ENCODE measurements at places on chromosomes 16 and 17. TPM values are rescaled to one million over a fixed set of nuclear protein-coding genes. Genes with fewer than 3 reads are reported as not detected.

Gene TBC1D3E
- not detected for total RNA-seq

Gene IRX5
- total RNA-seq, result not detected

- H3K27ac ChIP-seq, result no peak overlapping the region
- H3K4me1 ChIP-seq, result peaks cover 4% of the 10 kb centered on the region
- no peak for DNase-seq
- peaks cover 9% of the 10 kb centered on the region for H3K27me3 ChIP-seq
- H3K4me3 ChIP-seq, result no peak overlapping the region
- H3K36me3 ChIP-seq, result no peaks in the 10 kb centered on the region
Measured at GRCh38 chr16:86122681-86123342, 223.8 kb downstream of the IRF8 start.

- no peak overlapping the region for H3K27ac ChIP-seq
- peaks cover 7% of the 10 kb centered on the region for H3K27me3 ChIP-seq
- DNase-seq, result no peak
Measured at GRCh38 chr16:84048270-84048669, 5.7 kb upstream of the SLC38A8 start.
